Islet precursor cell (in vitro differentiated cells): ENCODE measurements at places on chromosomes 2 and 18.

DNA sequence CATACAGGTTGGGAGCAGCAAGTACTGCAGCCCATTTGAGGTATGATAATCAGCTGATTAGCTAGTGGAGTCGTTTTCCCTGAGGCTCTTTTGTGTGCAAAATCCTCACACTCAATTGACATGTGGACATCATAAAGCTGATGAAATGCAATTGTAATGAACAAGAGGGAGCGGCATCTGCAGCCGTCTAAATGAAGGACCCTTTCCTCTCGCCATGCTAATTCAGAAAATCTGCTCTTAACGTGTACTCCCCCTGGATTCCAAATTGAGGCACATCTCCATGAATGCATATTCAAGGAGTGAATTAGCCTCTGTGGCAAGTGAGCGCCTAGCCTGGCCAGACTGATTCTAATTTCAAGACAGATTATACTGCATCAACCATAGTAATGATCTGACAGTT is 260.9 kb upstream of the ATP5MC3 start:
- DNase-seq = no peak

DNA sequence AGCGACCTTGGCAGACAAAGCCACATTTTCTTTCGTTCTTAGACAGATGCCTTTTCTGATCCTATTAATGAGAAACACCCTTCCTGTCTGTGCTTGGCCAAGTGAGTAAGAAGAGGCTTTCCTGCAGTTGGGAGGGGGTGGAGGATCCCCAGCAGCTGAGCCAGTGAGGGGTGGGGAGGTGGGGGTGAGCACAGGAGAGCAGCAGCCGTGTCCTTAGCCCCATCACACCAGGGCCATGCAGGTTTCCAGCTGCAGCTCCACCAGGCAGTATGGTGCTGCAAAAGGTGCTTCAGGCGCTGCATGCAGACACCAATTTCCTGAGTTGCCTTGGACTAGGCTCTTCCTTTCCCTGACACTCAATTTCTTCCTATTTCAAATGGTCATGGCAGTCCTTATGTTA is 123.3 kb upstream of the SIX2 start:
- DNase-seq = no peak

GRCh38 chr18:49899657-49900330 is 86.5 kb upstream of the ACAA2 start:
- DNase-seq = no peak

- DNase-seq = no peak
Measured at GRCh38 chr2:27077231-27077630, 1.2 kb upstream of the EMILIN1 start.

DNA sequence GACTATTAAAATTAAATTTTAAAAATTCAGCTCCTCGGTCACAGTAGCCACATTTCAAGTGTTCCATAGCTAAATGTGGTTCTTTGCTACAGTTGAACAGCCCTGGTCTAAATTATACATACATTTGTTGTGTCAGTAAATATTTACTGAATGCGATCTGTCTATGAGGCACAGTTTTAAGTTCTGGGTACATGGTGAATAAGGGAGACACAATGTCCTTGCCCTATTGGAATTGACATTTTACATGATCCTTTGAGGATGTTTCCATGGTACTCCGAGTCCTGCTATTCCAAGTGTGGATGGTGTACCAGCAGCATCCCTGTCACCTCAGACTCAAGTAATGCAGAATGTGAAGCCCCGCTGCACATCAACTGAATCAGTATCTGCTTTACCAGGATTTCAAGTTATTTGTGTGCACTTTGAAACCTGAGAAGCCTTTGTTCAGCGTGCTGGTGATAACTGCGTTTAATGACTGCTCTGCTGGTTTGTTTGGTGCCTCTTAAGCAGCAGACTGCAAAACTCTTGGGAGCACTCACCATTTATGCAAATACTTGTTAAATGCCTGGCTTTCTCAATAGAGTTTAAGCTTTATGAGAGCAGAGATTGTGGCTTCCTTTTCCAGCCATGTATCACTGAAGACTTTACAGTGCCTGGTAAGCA is 1.5 kb downstream of the GALNT1 start:
- DNase-seq = peak; percentile 80

DNA sequence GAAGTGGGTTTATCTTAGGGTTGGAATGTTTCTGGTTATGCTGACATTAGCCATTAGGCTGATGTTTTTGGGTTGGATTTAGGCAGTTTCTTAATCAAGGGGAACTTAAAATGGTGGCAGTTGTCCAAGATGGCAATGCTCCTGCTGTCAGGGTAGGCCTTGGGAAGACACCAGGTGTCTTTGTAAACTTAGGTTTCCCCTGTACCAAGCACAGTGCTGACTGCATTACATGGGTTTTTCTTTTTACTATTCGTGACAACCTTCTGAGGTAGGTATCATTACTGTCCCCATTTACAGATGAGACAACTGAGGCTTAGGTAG is 528 bp upstream of the ATG16L1 start:
- DNase-seq = no peak

GRCh38 chr2:36163520-36164254 is 191.9 kb upstream of the CRIM1 start:
- no peak for DNase-seq

DNA sequence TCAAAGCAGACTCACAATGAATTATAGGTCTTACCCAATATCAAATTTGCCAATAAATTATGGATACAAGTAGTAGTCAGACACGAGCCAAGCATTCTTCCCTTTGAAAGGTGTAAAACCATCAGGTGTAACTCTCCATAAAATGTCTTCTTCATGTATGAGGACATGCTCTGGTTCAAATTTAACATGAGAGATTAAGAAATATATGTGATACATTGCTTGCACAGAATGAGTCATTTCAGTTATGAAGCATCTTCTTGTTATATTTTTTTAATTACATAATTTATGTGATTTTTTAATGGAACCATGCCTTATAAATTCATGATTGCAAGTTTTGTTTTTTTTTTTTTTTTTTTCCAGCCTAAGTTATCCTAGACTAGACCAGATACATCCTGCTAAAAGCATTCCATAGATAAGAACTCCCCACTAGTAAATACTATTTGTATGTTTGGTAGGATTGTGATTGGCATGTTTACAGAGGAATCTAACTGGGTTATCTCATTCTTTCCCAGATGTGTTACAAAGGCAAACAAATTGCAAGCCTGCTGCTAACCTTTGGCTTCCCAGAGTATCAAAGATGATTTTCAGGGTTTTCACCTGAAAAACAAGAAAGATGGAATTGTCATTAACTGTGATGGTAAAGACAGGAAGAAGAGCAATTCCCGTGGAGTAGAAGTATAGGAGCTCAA is 621.9 kb downstream of the XIRP2 start:
- DNase-seq = peak; percentile 50

GRCh38 chr2:96927405-96928171 is 57.7 kb upstream of the SEMA4C start:
- no peak for DNase-seq
